Eye (tissue), 1 donor: ENCODE measurements at places on chromosomes 7 and 10.

- DNase-seq = no peak
Observed at GRCh38 chr7:22109761-22110160, 164.1 kb upstream of the CDCA7L start.

DNA sequence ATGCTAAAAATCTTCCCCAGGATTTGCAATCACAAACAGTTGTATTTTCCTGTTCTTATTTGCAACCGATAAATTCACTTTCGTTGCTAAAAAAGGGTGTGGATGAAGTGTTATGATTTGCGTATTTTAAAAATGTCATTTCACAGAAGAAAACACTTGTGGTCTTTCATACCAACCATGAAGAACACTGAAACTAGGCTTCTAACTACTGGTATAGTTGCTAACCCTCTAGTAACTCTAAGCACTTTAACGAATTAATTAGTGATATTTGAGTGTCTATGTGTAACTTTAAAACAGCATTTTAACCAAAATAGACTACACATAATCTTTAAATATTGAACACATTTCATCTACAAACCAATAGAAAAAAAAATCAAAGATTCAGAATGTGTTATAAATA, 188.1 kb upstream of the PTN start:
- DNase-seq = no peak

DNA sequence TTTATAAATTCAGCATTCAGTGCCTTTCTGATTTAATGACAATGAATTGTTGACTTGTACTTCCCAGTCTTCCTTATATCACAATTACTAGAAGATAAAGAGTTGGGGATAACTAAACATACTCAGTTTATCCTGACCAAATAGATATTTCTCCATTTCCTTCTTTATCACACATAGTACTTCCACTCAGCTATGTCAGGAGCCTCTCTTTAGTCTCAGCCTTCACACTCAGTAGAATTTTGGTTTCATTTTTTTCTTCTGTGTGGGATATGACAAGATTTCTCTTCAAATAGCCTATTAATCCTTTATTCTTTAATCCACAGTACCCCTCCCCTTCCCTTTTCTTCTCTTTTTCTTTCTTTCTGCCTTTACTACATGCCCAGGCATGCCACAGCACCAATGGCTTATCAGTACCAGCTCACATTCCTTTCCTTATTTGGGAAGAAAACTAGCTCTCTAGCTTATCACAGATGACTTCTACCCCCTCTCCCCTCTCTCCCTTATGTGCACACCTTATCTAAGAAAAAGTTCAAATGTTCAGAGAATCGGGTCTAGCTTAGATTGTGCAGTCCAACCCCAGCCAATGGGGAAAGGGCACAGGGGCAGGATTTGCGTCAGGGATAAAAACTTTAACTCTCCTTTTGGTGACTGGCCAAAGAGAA, 109.0 kb downstream of the PHF14 start:
- DNase-seq = no peak

DNA sequence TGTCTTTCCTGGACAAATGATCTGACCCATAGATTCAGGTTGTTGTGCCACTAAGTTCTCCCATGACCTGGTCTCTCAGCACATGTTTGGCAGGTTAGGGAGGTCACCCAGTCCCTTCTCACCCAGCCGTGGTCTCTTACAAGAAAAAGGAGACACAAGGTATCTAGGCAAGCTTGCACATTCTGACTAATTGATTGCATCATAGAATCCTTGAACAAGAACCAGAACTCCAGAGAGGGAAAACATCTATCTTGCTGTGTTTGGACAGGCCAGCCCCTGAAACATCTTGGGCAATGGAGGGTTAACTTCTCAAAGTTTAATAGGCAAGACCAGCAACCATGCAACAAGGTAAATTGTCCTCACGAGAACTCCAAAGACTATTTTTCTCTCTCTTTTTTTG, 8.5 kb upstream of the HK1 start:
- no peak for DNase-seq

- no peak for DNase-seq
Observed at GRCh38 chr7:26868841-26869495, 4.6 kb upstream of the SKAP2 start.

- peak; percentile 72 for DNase-seq
Observed at GRCh38 chr7:93890464-93891068, at the start of gene TFPI2. TSS of gene TFPI2 (minus strand) at chr7:93890753. CDS start at chr7:93890678, 75 bp downstream.

GRCh38 chr10:34092891-34093290, 722.2 kb downstream of the PARD3 start:
- no peak for DNase-seq

DNA sequence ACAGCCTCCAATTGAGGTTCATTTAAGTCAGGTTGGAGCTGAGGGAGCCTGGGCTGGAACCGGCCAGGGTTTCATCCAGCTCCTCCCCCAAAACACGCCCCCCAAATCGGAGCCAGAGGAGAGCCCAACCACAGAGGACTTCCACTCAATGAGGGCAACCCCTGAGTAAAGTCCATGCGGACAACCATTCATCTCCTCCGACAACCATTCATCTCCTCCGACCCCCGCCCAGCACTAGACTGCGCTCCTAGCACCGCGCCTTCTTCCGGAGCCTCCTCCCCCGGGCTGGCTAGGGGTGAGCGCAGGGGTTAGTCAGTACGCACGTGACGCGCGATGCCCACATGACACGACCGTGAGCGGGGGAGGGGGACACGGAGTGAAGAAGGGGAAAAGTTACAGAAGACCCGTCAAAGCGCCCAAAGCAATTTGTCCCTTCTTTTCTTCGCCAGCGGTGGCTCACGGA, 1.4 kb downstream of the MAGI2 start:
- peak; percentile 95 for DNase-seq

DNA sequence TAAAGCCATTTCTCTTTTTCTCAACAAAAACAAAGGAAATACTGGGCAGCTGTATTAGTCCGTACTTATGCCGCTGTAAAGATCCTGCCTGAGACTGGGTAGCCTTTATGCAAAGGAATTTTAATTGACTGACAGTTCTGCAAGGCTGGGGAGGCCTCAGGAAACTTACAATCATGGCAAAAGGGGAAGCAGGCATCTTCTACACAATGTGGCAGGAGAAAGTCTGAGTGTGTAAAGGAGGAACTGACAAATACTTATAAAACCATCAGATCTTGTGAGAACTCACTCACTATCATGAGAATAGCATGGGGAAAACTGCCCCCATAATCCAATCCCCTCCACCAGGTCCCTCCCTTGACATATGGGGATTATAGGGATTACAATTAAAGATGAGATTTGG, 264.3 kb downstream of the SEMA3A start:
- no peak for DNase-seq

- DNase-seq = no peak
Observed at GRCh38 chr7:102024769-102025391, 207.5 kb downstream of the CUX1 start.

DNA sequence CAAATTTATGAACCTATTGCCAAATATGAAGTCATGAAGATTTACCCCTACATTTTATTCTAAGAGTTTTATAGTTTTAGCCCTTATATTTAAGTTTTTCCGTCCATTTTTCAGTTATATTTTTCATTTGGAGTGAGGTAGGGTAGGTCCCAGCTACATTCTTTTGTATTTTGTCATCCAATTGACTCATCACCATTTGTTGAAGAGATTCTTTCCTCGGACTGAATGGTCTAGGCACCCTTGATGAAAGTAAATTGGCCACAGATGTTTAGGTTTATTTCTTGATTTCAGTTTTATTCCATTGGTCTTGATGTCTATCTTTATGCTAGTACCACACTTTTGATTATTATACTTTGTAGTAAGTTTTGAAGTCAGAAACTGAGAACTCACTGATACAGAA, 22.7 kb downstream of the CYP2C19 start:
- DNase-seq = no peak

- no peak for DNase-seq
Observed at GRCh38 chr10:79471776-79472175, 26.4 kb upstream of the ZCCHC24 start.
